ENCODE measurements at places on chromosomes 5 and 9.
A peak's percentile ranks its signal among the peaks of the same experiment; 100 is the strongest.

GRCh38 chr9:2230362-2230761 lies 215.2 kb downstream of the SMARCA2 start:
- DNase-seq: no peak

- no peak for DNase-seq
Observed at GRCh38 chr9:74630228-74630627, 133.1 kb downstream of the RORB start.

DNA sequence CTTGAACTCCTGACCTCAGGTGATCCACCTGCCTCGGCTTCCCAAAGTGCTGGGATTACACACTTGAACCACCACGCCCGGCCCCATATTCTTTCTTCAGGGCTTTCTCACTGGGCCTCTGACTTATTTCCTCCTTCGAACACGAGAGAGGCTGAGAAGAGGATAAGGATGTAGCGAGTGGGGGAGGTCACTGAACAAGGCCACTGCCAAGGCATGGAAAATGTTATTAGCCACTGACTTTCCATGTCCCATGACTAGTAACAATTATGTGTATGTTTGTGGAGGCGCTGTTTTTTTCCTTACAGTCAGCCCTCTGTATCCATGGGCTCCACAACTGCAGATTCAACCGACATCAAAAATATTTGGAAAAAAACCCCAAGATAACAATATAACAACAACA lies 12.3 kb upstream of the FCHSD1 start:
- DNase-seq: no peak

GRCh38 chr5:75666801-75667200 lies 50.4 kb downstream of the POC5 start:
- DNase-seq: no peak

GRCh38 chr9:108439947-108440346 lies 415.8 kb downstream of the ACTL7B start:
- DNase-seq: peak; percentile 25

- DNase-seq: no peak
Observed at GRCh38 chr5:118888556-118888955, 99.8 kb downstream of the DTWD2 start.

GRCh38 chr9:129884220-129885017 lies 49.2 kb downstream of the USP20 start:
- DNase-seq: peak; percentile 42

- DNase-seq: no peak
Observed at GRCh38 chr5:111697881-111698757, 58.9 kb downstream of the NREP start.

GRCh38 chr9:120891245-120891883 lies 14.4 kb upstream of the PHF19 start:
- DNase-seq: no peak

DNA sequence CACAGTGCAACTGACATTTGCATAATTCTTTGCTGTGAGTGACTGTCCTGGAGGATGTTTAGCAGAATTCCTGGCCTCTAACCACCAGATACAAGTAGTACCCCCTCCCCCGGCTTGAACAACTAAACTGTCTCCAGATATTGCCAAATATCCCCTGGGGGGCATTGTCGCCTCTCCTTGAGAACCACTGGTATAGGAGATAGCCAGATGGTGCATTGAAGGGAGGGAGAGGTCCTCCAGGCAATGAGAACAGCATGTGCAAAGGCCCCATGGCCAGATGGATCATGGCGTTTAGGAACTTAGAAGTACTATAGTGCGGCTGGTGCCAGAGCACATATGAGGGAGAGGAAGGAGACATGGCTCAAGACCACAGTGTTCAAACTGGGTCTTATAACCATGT lies 18.9 kb upstream of the ORM1 start:
- DNase-seq: no peak
